Activated CD4-positive, alpha-beta T cell treated with anti-CD3 and anti-CD28 coated beads, Interleukin-10, Interleukin-2, amounts not matched to agents 100 ng/mL and 50 ng/mL, durations not matched to agents 16 hours and 8 hours (primary cell): ENCODE measurements at places on chromosomes 3 and 15.

DNA sequence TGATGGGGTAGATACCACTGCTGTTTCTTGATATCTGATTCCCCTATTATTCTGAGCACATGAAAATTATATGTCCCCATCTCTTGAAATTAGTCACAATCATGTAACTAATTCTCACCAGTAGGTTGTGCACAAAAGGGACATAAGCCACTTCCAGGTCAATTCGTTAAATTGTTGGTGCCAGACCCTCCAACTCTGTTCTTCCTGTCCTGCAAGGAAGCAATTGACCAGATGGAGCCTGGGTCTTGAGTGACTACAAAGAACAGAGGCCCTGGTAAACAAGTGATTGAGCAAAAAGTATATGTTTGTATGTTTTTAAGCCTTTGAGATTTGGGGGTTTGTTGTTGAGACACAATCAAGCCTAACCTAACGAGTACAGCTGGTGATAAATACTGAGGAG lies 36.9 kb downstream of the ABI3BP start:
- DNase-seq, result no peak

- DNase-seq, result no peak
Observed at GRCh38 chr3:123871946-123872345, 12.2 kb downstream of the MYLK start.

GRCh38 chr15:83653288-83653638 lies 660 bp upstream of the ADAMTSL3 start:
- no peak for DNase-seq

GRCh38 chr3:13841826-13842225 lies 38.0 kb downstream of the WNT7A start:
- DNase-seq, result no peak

GRCh38 chr3:64837986-64838735 lies 150.4 kb upstream of the ADAMTS9 start:
- no peak for DNase-seq

- no peak for DNase-seq
Observed at GRCh38 chr3:53845881-53846133, 412 bp downstream of the CHDH start.

DNA sequence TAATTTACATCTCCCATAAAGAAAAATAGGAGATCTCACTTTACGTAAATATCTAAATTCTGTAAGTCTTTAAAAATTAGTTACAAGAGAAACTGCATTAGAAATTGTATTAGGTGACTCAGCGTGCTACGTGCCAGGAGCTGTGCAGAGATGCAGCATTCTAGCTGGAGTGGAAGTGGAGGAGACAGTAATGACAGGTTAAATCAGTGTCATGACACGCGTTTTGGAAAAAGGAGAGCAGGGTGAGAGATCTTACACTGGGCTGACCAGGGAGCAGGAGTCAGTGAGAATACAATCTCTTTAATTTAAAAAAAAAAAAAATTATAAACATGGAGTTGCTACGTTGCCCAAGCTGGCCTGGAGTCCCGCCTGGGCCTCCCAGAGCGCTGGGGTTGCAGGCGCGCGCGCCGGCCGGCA lies 635 bp downstream of the TUBGCP5 start:
- DNase-seq, result peak; percentile 52

GRCh38 chr3:107392549-107393165 lies 15.4 kb downstream of the CCDC54 start:
- DNase-seq, result no peak

DNA sequence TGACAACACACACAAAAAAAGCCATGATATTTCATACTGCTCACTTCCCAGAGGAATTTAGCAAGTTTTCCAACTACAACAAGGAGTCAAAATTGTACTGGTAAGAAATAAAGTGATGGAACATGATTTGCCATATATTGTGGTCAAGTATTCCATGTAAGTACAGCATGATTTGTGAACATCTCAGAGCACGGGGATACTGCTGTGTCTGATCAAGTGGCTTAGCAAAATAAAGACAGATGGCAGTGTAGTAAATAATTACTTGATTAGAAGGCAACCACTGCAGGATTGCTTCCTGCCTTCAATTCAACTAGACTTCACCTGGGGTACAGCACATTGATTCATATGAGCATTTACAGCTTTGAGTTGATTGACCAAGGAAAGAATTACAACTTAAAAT lies 51.6 kb upstream of the DUT start:
- DNase-seq, result no peak
